ENCODE measurements at places on chromosomes 7 and 10. TPM values are rescaled to one million over a fixed set of nuclear protein-coding genes. Genes with fewer than 3 reads are reported as not detected.

DNA sequence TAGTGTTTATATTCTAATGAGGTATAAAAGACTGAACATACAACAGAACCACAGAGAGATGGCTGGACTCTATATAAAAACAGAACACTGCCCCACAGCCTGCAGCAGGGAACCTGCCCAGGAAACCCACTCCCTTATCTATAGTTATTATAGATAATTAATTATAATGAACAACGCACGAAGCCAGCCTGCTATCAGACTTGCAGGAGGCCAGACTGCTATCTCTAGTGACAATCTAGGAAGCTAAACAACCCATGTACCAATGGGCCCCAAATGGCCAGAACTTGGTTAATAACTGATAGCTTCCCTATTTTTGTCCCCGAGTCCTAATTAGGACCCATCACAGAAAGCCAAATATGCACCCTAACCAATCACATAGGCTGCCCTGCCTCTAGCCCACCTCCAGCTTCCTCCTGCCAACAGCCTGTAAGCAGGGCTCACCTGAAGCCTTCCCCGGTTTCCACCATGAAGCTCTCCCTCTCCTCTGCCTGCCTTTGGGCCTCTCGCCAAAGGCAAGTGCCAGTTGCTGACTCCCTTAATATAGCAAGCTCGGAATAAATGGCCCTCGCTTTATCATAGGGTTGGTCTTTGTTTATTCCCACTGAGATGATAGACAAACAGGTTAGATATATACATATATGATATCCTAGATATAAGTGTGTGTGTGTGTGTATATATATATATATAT is 74.5 kb downstream of the SYPL1 start:
- DNase-seq, result no peak

DNA sequence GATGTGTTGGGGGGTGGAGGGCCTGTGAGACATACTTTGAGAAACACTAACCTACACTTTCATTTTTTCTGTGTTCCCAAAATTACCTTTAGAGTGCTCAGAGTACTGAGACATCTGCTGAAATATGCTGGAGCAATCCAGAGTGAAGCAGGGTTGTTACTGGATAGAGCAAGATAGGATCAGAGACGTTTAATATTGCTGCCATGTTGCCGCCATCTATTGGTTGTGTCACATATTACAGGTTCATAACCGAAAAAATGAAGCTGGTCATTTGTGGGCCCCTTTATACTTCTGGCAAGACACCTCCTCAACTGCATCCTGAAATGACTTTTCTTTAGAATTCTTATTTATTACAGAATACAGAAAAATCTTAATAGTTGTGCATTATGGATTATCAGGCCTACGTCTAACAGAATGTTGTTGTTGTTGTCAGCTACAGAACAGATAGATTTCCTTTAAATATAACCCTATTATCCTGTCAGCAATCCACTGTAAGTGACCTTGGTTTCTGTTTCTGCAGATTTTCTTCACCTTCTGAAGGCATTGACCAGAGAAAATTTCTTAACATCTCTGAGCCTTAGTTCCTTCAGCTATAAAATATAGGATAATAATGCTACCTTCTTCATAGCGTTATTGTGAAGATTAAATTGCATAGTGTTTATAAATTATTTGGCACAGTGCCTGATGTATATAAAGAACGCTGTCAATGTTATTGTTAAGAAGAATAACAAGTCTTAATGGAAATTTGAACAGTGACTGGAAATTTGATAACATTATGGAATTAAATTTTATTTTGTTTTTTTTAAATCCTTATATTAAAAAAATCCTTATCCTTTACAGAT is 16.2 kb upstream of the DLD start:
- DNase-seq, result no peak

- DNase-seq, result no peak
Observed at GRCh38 chr10:7265396-7266123, 145.3 kb downstream of the SFMBT2 start.

DNA sequence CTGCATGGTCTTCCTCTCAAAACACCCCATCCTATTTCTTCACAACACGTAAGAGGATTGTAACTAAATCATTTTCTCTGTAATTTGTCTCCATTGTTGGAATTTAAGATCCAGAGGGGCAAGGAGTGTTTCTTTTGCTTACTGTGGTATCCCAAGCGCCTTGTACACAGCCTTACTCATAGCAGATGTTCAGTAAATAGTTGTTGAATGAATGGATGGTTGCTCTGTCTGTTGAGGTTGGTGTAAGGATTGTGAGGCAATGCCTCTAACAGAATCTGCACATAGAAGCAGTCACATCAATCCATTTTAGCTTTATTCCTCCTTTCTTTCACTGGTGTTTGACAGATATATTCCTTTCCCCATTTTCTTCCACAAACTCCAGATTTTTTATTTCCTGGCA is 90.1 kb downstream of the ZNF365 start:
- DNase-seq, result no peak

- no peak for DNase-seq
Observed at GRCh38 chr7:55510621-55511020, 61.7 kb downstream of the VOPP1 start.

DNA sequence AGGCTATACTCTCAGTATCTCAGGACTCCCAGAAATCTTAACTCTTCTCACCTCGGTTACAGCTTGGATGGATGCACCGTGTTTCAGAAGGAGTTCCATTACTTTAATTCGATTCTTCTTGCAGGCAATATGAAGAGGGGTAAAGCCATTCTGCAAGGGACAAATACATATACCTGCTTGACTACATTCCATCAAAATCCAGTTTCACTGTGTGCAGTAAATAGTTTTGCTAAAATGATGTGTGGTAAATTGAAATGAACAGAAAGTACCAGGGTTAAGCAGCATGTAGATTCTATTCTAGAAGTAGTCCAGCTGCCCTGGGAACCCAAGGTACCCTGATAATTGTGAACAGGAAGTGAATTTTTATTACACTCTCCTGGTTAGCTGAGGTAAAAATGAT is 183.9 kb downstream of the ANK3 start:
- no peak for DNase-seq

GRCh38 chr7:70545214-70545613 is 586.7 kb upstream of the GALNT17 start:
- no peak for DNase-seq

The CDC123 gene
- 42.2 TPM for total RNA-seq

DNA sequence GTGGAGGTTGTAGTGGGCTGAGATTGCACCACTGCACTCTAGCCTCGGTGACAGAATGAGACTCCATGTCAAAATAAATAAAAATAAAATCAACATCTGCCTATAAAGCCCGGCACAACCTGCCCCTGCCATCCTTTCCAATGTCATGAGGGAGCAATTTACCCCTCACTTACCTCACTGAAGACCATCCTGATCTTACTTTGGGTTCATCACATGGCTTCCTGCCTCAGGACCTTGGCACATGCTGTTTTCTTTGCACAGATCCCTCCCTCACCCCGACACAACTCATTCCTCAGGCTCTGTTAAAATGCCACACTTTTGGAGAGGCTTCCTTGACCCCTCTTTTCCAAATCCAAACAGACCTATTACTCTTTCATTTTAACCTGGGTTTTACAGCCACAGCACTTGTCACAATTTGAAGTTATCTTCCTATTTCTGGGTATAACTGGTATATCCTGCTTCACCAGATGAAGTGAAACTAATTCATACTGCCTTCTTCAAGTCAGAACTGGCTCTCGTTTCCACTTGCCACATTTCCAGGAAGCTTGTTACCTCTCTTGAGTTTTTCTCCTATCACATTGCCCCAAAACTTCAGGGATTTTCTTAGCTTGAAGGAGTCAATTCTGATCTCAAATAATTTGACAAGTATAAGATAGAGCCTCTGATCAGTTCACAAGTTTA is 69.3 kb upstream of the PARD3 start:
- no peak for DNase-seq

- DNase-seq, result no peak
Observed at GRCh38 chr7:41399171-41399570, 303.7 kb downstream of the INHBA start.

The GRM3 gene
- total RNA-seq, result not detected

DNA sequence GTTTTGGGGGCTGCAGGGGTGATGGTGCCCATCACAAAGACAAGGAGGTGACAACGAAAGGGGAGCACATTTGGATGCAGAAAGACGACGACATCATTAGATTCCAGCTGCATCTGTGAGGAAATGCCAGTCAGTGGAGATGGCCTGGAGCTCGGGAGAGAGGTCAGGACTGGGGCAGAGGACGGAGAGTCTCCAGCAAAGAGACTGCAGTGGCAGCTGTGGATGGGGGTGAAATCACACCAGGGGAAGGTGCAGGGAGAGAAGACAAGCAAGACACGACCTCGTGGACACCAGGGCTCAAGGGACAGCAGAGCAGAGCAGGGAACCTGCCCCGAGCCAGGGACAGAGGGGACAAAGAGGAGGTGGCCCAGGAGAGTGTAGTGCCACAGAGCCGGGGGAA is 203.4 kb downstream of the PRPF18 start:
- no peak for DNase-seq

The ZNF862 gene
- 22.2 TPM for total RNA-seq

- no peak for DNase-seq
Observed at GRCh38 chr7:127158659-127159058, 94.1 kb downstream of the GRM8 start.

The NEURL1 gene
- total RNA-seq, result not detected

DNA sequence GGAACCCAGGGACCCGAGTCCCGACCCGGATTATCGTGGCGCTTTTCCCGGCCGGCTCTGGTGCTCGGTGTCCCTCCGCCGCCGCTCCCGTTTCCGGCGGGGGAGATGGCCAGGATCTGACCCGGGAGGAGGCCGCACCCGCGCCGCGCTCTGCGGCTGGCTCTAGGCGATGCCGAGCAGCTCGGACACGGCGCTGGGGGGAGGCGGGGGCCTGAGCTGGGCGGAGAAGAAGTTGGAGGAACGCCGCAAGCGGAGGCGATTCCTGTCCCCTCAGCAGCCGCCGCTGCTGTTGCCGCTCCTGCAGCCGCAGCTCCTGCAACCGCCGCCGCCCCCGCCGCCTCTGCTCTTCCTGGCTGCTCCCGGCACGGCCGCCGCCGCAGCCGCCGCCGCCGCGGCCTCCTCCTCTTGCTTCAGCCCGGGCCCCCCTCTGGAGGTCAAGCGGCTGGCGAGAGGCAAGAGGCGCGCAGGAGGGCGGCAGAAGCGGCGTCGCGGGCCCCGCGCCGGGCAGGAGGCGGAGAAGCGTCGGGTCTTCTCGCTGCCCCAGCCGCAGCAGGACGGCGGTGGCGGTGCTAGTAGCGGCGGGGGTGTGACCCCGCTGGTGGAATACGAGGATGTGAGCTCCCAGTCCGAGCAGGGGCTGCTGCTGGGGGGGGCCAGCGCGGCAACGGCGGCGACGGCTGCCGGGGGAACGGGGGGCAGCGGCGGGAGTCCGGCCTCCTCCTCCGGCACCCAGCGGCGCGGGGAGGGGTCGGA is 593 bp downstream of the CDK13 start:
- no peak for DNase-seq

The NPTX2 gene
- total RNA-seq, result 46.8 TPM

The GRID1 gene
- 7.7 TPM for total RNA-seq

- no peak for DNase-seq
Observed at GRCh38 chr10:48294431-48294830, 12.0 kb upstream of the MAPK8 start.

The ACTL6B gene
- not detected for total RNA-seq

- no peak for DNase-seq
Observed at GRCh38 chr10:29991382-29991781, 68.0 kb downstream of the JCAD start.

The SRGN gene
- 102 TPM for total RNA-seq

GRCh38 chr10:11331046-11331577 is 280.3 kb downstream of the USP6NL start:
- no peak for DNase-seq

DNA sequence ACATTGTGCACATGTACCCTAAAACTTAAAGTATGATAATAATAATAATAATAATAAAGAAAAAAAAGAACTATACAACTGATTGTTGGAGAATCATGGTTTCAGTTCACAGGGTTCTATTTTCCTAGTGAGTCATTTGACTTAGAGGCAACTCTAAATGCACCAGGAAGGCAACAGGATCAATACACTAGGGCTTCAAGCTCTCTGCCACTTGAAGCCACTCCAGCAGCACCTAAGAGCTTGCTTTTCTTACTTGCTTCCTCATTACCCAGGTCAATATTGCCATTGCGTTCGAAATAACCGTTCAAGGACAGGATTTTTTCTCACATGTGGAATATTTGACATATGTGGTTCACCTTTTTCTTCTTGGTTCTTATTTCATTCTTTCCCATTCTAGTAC is 189.7 kb downstream of the GRM3 start:
- DNase-seq, result no peak

The ACTR3C gene
- total RNA-seq, result 2.3 TPM

DNA sequence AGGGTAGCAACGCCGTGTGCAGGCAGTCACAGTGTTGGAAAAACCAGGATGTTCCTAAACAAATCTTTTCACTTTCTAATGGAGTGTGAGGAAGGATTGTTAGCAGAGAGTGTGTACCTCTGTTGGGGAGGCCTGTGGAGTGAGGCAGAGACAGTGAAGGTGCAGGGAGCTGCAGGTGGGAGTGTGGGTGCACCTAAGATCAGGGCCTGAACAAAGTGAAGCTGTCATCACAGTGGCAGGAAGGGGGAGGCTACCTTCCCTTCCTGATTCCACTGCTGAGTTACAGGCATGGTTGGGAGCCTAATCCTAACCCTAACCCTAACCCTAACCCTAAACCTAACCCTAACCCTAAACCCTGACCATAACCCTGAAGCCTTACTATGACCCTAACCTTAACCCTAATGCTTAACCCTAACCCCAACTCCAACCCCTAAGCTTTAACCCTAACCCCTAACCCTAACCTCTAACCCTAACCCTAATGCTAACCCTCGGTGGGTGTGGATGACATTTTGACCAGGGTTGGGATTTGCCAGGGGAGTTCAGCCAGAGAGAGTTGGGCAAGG is 158.8 kb upstream of the KLF6 start:
- DNase-seq, result no peak

DNA sequence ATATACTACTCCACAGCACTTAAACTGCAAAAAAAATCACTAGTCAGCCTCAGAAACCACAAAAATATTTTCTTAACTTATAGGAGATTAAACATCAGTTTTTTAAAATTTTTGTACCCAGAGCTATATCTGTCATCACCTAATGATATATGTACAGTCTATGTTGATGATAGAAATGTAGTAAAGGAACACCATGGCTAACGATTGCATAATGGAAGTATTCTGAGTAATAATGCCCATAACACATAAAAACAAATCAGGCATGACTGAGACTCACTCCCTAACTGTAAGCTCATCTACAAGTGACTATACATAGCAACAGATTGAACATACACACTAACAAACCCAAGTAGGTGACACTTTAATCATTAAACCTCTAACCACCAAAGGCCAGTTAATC is 51.3 kb downstream of the TSPAN12 start:
- no peak for DNase-seq

DNA sequence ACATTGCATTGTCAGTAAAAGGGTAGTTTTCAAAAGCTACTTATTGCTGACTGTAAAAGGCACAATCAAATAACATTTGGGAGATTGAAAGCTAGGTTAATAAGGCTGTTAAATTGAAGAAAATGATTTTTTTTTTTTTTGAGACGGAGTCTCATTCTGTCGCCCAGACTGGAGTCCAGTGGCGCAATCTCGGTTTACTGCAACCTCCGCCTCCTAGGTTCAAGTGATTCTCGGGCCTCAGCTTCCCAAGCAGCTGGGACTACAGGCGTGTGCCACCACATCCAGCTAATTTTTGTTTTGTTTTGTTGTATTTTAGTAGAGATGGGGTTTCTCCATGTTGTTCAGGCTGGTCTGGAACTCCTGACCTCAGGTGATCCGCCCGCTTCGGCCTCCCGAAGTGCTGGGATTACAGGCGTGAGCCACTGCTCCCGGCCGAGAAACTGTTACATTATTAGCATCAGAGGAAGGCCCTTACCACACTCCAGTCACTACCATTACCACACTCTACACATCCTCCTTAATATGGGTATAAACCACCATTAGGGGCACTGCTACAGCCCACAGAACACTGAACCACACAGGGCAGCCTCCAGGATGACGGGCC is 1.0 kb downstream of the CYP51A1 start:
- no peak for DNase-seq
